Inflammatory macrophage (primary cell): ENCODE measurements at places on chromosomes 6 and 20.
A peak's percentile ranks its signal among the peaks of the same experiment; 100 is the strongest.

DNA sequence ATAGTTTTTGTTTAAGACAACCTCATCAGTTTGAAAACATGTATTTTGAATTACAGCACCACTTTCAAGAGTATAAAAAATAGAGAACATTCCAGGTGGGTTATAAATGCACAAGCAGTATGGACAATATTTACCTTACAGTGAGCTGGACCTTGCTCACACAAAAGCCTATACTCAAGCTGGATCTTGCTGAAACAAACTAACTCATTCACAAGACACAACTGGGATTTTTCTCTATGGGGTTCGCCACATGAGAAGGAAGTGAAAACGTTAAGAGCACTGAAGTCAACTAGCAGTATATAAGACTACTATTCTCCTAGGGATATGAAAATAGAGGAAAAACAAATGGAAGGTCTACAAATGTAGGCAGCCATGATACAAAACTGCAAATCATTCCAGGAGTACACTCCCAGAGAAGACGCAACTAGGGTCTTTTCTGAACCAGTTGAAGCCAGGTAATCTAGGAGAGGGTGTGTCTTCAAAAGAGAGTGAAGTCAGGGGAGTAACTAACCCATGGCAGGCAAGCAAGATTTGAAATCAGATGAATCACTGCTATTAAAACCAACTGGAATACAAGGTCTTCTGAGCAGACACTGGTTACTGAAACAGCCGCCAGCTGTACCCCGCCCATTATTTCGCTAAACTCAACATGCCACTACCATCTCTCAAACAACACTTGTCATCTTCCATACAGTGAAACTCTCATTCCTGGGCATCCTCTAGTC lies 26.5 kb downstream of the STAU1 start:
- no peak for DNase-seq

GRCh38 chr6:125952764-125953501 lies 3.6 kb upstream of the HINT3 start:
- peak; percentile 27 for DNase-seq

- DNase-seq: no peak
Observed at GRCh38 chr6:22221211-22221610, 75.6 kb downstream of the PRL start.

- no peak for DNase-seq
Observed at GRCh38 chr6:87115402-87116135, 20.7 kb upstream of the CGA start.

- no peak for DNase-seq
Observed at GRCh38 chr20:833121-833449, 430 bp upstream of the FAM110A start.

- no peak for DNase-seq
Observed at GRCh38 chr6:34970488-34970887, 81.4 kb downstream of the ANKS1A start.

GRCh38 chr20:58835231-58835630 lies 15.5 kb downstream of the GNAS-AS1 start:
- no peak for DNase-seq

GRCh38 chr20:45432294-45432693 lies 16.4 kb downstream of the PIGT start:
- no peak for DNase-seq

- no peak for DNase-seq
Observed at GRCh38 chr6:81126150-81126549, 626.3 kb downstream of the TENT5A start.

GRCh38 chr6:166583230-166583965 lies 3.1 kb downstream of the RAMACL start:
- no peak for DNase-seq

DNA sequence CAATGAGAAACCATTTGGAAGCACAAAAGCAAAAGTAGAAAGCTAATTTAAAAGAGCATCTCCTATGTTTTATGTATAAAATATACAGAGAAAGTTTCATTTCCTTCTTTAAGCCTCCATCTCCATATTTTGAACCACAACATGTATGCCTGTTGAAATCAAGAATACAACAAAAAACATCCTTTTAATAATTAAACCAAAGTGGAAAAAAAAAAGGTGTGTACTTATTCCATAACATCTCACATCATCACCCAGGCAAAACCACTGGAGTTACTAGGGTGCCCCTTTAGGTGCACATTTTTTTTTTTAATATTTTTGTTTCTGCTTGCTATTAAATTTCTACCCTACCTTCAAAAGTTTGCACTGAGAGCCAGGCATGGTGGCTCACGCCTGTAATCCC lies 43.0 kb downstream of the EDN1 start:
- DNase-seq: no peak

- no peak for DNase-seq
Observed at GRCh38 chr6:10559522-10560152, 38.5 kb downstream of the GCNT2 start.

- no peak for DNase-seq
Observed at GRCh38 chr20:41701588-41702348, 83.6 kb upstream of the CHD6 start.

- DNase-seq: no peak
Observed at GRCh38 chr6:166025149-166025898, 142.3 kb downstream of the TBXT start.

GRCh38 chr20:2617099-2617714 lies 35.2 kb upstream of the NOP56 start:
- no peak for DNase-seq

DNA sequence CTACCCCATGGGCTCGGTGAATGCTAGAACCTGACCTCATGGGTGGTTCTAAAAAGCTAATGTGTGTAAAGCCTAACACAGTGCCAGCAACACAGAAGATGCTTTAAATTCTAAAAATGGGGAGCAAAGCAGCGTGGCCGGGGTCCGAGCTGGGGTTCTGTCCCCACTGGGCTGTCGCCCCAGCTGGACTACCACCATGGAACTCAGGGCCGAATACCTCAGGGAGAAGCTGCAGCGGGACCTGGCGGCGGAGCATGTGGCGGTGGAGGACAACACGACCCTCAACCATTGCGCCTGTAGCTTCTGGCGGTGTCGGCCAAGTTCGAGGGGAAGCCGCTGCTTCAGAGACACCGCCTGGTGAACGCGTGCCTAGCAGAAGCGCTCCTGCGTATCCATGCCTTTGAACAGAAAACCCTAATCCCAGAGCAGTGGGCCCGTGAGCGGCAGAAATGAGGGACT lies 8.4 kb downstream of the SOX4 start:
- no peak for DNase-seq

- DNase-seq: no peak
Observed at GRCh38 chr20:574297-574942, 30.8 kb upstream of the CSNK2A1 start.

DNA sequence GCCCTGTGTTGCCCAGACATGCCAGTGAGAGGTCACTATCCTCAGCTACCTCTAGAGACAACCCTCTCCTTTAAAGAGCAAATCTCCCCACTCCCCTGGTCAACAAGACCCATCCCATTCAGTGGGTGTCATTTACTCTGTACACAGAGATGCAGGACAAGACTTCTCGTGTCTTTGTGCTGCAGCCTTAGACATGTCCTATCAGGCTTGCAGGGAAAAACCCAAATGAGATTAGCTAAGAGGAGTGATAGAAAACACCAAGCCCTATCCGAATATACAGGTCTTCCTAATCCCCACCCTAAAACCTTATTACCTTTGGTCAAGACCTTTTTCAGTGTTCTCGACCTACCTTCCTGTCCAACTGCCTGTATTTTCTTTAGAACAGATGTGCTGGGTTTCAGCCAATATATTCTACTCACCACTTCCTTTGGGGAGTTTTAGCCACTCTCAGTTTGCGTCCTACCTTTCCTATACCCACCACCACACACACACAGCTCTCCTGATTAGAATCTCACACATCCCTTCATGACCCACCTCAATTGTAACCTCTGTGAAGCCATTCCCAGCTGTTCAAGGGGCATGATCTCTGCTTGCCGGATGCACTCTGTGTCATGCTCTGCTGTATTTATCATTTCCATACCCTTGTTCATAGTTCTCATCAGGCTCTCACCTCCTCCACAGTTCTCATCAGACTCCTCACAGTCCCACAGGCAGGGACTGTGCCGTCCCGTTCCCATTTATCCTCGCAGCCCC lies 39.7 kb downstream of the TRAM2 start:
- DNase-seq: no peak
